Globus pallidus (tissue), 1 donor: ENCODE measurements at places on chromosomes 2 and 18.

- DNase-seq = no peak
These were observed 46.7 kb downstream of the NDUFA10 start for GRCh38 chr2:239978411-239978810.

- DNase-seq = no peak
These were observed 387.6 kb upstream of the SPRED2 start for GRCh38 chr2:65819963-65820362.

GRCh38 chr2:174635776-174636404 is 38.3 kb upstream of the WIPF1 start:
- DNase-seq = no peak

DNA sequence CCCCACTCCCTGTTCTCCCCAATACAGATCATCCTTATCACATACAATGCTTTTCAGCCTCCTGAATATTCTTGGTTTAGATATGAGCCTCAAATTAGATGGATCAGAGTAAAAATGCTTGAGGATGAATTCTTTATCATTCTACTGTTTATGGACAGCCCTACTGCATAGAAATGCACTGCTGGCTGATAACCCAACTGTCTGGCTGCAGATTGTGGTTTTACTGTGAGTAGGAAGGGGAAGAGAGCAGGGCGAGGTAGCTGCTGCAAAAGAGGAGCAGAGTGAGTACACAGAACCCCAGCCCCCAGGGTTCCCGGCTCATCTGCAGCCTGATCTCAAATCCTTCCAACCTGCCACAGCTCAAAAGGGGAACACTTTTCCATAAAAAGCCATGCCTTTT is 29.4 kb upstream of the NCOA1 start:
- no peak for DNase-seq

GRCh38 chr18:64258111-64258650 is 109.3 kb upstream of the LINC00305 start:
- no peak for DNase-seq

DNA sequence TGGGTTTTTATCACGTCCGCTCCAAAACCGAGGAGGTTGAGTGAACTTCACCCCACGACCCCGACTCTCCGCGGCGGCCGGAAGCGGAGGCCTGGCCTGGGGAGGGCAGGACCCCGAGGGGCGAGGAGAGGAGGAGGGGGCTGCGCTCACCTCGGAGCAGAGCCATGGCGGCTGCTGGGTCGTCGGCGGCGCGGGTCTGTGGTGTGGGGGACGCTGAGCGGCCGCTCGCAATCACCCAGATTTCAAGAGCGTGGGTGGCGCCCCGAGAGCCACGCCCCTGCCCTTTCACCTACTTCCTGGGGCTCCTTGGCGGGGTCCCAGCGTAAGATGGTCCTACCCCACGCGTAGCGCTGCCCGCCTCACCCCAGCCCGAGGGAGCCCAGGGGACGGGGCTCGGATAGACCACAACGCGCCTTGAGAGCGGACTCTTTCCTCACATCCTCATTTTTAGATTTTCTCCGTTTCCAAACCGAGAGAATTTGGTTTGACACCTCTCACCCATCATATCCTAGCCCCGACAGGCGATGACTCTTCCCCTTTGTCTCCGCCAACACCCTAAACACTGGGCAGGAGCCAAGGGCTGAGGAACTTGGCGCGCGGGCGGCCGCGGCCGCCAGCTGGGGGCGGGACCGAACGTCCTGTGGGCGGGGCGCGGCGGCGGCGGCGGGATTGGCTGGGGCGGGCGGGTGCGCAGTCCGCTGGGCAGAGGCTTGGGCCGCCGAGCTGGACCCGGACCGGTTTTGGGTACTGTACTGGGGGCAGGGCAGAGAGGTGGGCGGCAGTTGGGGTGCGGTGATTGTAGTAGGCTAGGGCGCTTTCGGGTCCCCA is at the start of gene ACAA2:
Gene ACAA2, minus strand, starts transcription at position 215 of the 828 bp plus-strand sequence. Its CDS starts 49 bp downstream, at position 166.
- peak; percentile 86 for DNase-seq

DNA sequence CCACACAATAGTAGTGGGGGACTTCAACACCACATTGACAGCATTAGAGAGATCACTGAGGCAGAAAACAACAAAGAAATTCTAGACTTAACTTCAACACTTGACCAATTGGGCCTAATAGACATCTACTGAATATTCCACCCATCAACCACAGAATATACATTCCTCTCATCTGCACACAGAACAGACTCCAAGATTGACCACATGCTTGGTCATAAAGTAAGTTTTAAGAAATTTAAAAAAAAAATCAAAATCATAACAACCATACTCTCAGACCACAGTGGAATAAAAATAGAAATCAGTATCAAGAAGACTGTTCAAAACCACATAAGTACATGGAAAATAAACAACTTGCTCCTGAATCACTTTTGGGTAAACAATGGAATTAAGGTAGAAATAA is 9.0 kb upstream of the FLACC1 start:
- no peak for DNase-seq

- DNase-seq = no peak
These were observed 121.2 kb downstream of the ARHGEF4 start for GRCh38 chr2:130957915-130958314.

DNA sequence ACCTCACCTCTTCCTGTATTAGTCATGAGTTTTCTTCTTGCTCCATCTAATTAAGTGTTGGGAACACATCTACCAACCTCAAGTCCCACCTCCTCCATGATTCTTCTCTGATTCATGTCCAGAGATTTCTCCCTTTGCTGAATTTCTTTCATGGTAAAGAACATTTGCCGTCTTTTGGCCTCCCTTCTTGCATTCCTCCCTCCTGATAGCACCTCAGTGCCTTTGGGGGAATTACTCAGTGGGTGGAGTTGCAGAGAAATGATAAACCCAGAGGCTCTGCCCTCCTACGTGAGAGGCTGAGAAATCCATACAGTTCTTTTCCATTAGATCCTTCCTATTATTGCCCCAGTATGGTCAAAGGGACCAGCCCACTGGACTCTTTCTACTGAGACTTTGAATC is 651.9 kb downstream of the SLC4A3 start:
- no peak for DNase-seq

GRCh38 chr2:218501665-218502064 is 66.5 kb downstream of the USP37 start:
- peak; percentile 7 for DNase-seq

GRCh38 chr18:10353791-10354190 is 100.6 kb upstream of the APCDD1 start:
- no peak for DNase-seq
